Hematopoietic multipotent progenitor cell treated with erythropoietin and hydrocortisone succinate and interleukin-3 and kit ligand, for 6 days (in vitro differentiated cells): ENCODE measurements at places on chromosomes 13 and 19.

GRCh38 chr19:17873786-17874757 is 2.3 kb downstream of the SLC5A5 start:
- DNase-seq = peak; percentile 88

DNA sequence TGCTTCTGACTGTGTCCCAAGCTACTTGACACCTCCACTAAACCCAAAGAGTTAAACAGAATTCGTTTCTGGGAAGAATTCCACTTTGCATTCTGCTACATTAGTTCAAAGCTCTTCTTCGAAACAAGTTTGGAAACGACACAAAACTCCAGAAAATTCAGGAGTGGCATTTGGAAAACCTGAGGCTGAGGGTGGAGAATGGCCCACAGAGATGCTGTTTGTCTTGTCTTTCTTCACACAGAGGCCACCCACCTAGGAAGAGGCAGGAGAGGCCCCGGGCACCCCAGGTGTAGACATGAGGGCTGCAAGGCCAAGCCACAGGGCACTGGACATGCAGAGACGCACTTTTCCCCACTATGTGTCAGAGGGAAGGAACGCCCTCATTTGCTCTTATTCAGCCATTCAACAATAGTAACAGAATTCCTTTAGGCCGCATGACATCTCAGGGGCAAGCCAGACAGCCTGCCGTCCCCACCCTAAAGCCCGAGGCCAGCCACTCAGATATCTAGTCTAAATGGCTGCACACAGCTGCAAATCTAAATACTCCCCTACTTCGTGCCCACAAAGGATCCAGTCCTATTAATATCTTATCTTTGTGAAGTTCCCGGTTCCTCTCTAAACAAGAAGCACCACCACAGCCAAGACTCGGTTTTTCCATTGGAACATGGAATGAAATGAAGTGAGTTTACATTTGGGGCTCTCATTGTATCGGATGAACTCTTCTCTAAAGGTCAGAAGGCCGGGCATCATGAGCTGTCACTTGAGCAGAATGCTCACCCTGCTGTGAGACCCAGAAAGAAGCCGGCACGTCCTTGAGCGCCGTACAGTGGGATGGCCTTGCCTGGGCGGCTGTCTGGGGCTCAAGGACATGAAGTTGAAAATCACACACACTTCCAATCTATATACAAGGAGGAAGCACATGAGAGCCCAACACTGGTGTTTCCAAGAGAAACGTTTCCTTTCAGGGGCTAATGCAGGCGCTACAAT is 19.8 kb downstream of the COL4A1 start:
- no peak for DNase-seq

- DNase-seq = no peak
Measured at GRCh38 chr13:112177450-112178288, 110.7 kb downstream of the SOX1 start.

GRCh38 chr13:26914624-26915023 is 154.0 kb upstream of the GPR12 start:
- DNase-seq = peak; percentile 70

GRCh38 chr19:8387688-8388611 is 2.2 kb upstream of the RAB11B start:
- DNase-seq = no peak

- DNase-seq = no peak
Measured at GRCh38 chr13:97307882-97308624, 85.9 kb downstream of the MBNL2 start.

DNA sequence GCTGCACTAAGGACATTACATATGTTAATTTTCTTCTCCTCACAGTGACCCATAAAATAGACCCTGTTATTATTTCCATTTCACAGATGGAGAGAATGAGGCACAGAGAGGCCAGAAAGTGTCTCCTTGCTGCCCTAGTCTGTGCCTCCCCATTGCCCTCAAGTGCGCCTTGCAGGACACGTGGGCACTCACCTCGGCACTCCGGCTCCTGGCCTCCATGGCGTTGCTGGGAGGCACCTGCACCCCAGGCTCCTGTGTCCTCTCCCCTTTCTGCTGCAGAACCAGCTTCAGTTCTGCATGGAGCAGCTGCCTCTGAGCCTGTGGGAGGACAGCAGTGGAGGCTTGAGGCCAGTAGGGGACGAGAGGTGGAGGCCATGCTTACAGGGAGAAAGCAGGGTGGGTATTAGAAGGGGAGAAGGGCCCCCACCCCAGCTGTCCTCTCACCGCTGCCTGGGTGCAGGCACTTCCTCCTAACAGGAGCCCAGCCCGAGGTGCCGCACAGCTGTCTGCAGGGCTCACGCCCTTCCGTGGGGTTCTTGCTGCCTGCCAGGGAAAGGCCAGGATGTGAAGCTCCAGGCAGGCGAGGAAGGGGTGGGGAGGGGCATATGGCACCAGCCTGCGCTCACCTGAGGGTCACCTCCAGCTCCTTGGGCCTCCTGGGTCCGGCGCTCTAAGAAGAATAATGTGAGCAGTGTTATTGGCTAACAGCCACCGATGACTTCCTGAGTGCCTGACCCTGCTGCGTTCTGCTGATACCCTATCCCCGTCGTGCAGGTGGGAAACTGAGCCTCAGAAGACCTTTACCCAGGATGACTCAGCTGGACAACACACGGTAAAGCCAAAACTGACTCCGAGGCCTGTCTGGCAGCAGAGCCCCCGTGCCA is 5.2 kb downstream of the PRX start:
- peak; percentile 73 for DNase-seq

- no peak for DNase-seq
Measured at GRCh38 chr19:6697291-6697690, 23.2 kb downstream of the C3 start.

DNA sequence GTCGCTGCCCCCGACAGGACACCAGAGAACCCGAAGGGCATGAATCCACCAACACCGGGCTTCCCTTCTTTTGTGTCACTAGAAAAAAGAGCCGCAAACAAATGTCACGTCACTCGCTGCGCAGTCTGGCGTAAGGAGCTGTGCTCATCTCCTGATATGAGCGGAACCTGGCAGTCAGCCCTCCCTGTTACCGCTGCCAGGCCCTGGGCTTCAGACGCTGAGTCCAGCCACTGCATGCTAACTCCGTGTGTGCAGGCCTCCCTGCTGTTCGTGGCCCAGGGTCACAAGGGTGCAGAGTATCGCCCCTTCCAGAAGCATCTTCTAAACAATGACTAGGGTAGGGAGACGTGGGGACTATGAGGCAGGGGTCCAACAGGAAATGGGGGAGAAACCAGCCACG is 71.3 kb downstream of the SLC7A1 start:
- DNase-seq = no peak

- DNase-seq = no peak
Measured at GRCh38 chr13:112696001-112696868, 6.4 kb downstream of the ATP11A start.

DNA sequence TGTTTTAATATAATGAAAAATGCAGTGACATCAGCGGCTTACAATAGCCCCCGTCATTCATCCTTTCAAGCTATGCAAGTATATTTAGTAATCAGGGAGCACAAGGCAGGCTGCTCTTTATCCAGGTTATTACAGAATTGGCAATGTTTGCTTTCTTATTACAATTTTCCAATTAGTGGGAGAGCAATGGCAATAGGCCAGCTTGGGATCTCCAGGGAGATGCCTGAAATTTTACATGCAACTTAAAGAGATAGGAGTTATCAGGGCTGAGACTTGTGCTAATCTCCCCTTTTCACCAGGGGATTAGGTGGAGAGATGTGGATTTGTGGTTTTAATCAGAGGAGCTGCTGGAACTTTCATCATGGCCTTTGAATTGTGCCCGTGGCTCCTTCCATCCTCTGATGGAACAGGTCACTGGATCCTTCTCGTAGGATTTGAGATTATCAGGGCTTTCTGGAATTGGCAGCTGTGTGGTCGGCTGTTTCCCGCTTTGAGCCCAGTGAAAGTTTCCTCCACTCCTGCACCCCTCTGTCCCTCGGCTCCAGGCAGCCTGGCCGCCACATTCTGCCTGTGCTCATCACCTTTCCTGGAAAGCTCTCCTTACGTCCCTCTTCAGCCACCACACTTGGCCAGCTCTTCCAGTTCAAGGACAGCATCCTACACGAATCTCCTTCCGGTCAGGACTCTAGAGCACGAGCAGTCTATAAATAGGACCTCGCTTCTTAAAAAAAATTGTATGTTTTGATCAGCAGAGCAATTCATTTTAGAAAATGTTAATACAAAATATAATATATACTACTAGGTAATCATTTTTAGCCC is 47.0 kb downstream of the CBY2 start:
- no peak for DNase-seq
